ENCODE measurements at places on chromosomes 16 and 17. TPM values are rescaled to one million over a fixed set of nuclear protein-coding genes. Genes with fewer than 3 reads are reported as not detected.

BCO1 gene
- under 0.01 TPM for total RNA-seq

LHX1 gene
- total RNA-seq = not detected

CMTM1 gene
- 1.5 TPM for total RNA-seq

STARD3 gene
- total RNA-seq = 25.2 TPM

ENPP7 gene
- not detected for total RNA-seq

CCL7 gene
- not detected for total RNA-seq

IRX6 gene
- not detected for total RNA-seq

BCAR1 gene
- 18.5 TPM for total RNA-seq

SLFN12L gene
- total RNA-seq = 0.16 TPM

KRT16 gene
- 1.9 TPM for total RNA-seq

Measured in bronchial smooth muscle cell (primary cell).